ENCODE measurements at places on chromosomes 16 and 17.

DNA sequence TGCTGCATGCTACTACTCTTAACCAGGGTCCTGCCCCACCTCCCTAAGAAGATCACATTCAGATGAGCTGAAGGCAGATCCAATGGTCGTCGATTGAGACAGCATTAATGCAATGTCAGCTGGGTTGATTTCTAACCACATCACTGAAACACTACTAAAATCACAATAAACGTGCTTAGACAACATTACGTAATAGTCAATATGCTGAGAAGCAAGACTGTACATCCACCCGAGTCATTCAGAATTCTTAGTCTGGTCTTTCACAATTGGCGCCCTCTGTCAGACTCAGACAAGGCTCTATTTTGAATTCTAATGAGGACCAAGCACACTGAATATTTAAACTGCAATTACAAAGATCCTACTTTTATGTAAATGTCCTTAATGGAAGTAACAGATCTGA lies 205.2 kb downstream of the STX8 start:
- DNase-seq, result no peak

GRCh38 chr16:65497571-65497970 lies 375.7 kb upstream of the CDH11 start:
- DNase-seq, result no peak

DNA sequence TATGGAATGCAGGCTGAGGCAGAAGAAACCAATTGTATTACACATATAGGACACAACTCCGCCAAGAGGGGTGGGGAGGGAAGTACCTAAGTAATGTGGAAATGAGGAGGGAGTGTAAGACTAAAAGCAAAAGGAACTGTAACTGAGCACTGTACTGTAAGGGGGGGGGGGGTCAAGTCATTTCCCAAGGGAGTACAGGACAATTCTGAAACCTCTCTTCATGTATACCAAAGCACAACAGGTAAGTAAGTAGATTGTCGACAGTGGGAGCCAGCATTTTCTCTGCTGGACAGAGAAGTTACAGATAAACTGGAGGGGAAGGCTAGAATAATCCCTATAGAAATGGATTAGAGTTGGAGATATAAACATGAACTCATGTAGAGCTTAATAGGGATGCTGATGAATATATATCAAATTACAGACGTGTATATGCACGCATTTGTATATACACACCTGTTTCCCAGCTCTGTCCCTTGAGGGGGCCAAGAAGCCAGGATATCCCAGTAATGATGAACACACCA lies 6.4 kb downstream of the USP22 start:
- DNase-seq, result no peak

DNA sequence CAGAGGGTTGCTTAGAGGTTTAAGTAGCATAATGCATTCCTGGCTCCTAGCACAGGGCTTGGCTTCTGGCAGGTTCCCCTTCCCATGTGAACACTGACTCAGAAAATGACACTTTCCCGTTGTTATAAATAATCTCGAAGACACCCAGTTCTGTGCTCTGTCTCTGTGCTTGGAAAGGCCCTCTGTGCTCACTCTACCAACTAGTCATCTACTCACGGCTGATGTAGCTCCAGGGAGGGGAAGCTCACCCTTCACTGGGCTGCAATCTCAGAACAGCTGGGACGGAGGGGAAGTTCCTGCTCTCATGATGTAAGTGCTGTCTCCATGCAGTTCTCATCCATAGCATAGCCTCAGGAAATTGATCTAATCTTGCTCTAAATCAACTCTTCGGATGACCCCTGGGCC lies 230.5 kb upstream of the ASIC2 start:
- DNase-seq, result no peak

DNA sequence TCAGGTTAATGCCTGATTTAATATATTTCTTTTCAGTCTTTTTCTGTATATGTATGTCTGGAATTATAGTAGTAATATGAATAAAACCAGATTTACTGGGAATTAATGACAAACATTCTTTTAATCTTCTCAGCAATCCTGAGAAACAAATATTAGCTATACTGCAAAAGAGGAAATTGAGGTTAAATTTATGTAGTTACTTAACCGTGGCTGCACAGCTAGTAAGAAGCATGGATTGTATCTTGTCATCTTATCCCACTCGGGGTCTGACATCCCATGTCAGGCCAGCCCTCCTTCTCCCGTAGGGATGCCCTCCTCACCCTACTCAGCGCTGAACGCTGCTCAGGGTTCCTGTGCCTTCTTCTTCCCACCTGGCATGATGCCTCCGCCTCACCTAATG lies 143.0 kb downstream of the FTO start:
- no peak for DNase-seq
